Liver (tissue), 10 donors: ENCODE measurements at places on chromosomes 5 and 9. TPM values are rescaled to one million over a fixed set of nuclear protein-coding genes. Genes with fewer than 3 reads are reported as not detected.

The SPAAR gene
- 2.4 TPM for total RNA-seq

The PJA2 gene
- total RNA-seq = 59.1 TPM

- DNase-seq = no peak
These were observed 140.8 kb upstream of the ZNF608 start for GRCh38 chr5:124887223-124887622.

GRCh38 chr9:129141066-129142041 lies 30.1 kb downstream of the PTPA start:
- DNase-seq = no peak

DNA sequence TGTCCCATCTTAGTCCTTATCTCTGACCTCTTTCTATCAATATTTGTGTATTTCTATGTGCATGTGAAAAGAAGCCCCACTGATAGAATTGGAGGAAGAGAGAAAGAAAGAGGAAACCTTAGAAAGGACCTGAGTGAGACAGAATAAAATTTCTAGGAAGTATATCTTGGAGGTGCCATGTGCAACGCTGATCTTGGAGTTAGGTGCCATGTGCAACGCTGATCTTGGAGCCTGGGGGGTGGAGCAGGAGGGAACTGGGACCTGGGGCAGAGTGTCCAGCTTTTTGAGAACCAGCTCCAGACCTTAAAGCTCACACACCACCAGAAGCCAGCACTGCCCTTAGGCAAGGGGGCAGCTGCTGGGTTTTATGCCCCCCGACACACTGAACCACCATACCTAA lies 89.4 kb downstream of the SHC3 start:
- DNase-seq = no peak

- no peak for DNase-seq
These were observed 14.8 kb downstream of the PDGFRB start for GRCh38 chr5:150140830-150141229.

DNA sequence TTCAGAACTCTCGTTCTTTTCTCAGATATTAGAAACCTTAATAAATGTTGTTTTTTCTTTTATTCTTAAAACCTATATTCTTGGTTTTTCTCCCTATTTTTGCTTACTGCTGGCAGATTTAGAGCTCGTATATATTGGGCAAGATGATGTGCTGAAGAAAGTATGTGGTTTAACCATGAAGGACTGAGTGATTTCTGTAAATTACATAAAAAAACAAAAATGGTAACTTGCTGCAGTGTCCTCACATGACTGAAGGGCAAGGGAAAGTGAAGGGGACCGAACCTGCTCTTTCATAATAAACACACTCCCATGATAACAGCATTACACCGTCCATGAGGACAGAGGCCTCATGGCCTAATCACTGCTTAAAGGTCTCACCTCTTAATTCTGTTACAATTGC lies 393.8 kb upstream of the ZNF608 start:
- no peak for DNase-seq

DNA sequence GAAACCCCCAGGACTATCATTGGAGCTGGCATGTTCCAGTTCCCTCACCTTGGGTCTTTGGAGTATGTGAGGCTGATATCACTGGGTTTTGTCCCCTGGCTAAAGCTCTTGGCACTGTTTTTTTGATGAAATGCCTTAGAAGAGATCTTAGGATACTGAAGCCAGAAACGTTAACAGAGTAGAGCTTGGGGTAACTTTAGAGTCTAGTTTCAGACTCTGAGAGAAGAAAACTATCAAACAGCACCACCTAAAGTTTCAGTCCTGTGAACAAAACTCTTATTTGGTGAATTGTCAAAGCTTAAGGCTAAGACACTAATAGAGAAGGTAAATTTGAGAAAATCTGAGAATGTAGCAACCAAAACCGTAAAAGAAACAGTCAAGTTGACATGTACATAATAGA lies 111.7 kb upstream of the PUM3 start:
- DNase-seq = no peak
